MG63 (cell line): ENCODE measurements at places on chromosomes 4 and X. TPM values are rescaled to one million over a fixed set of nuclear protein-coding genes. Genes with fewer than 3 reads are reported as not detected.

Gene TMPRSS11A
- total RNA-seq = not detected in 2 replicates

Gene UBA6
- 55.2 and 100 TPM in 2 replicates for total RNA-seq

Gene ESX1
- total RNA-seq = not detected in 2 replicates

Gene ADAM29
- not detected in 2 replicates for total RNA-seq

Gene RAB9A
- 24.1 and 42.7 TPM in 2 replicates for total RNA-seq

Gene RASL11B
- 1.2 TPM in 1 of 2 replicates, not detected in the other for total RNA-seq

Gene PFKFB1
- total RNA-seq = not detected in 2 replicates

Gene NALF2
- total RNA-seq = not detected in 2 replicates

Gene TMSB15A
- total RNA-seq = not detected in 2 replicates

Gene RAB33B
- 5.1 and 6.1 TPM in 2 replicates for total RNA-seq

Gene POU4F2
- not detected in 2 replicates for total RNA-seq
